Activated CD4-positive, alpha-beta T cell treated with anti-CD3 and anti-CD28 coated beads, Interleukin-2, amount 10 ng/mL, durations not matched to agents 24 days and 14 days (primary cell): ENCODE measurements at places on chromosomes 1 and 21. TPM values are rescaled to one million over a fixed set of nuclear protein-coding genes. Genes with fewer than 3 reads are reported as not detected.

Gene GABPB2
- total RNA-seq = 19.4 and 20.3 TPM in 2 replicates

Gene RGS5
- total RNA-seq = 0.95 and 2.8 TPM in 2 replicates

Gene NCAM2
- 0.14 TPM in 1 of 2 replicates, not detected in the other for total RNA-seq

Gene FLVCR1
- 17.9 and 21.8 TPM in 2 replicates for total RNA-seq

Gene TTC24
- 4.6 and 5.4 TPM in 2 replicates for total RNA-seq

Gene OR2T35
- not detected in 2 replicates for total RNA-seq

DNA sequence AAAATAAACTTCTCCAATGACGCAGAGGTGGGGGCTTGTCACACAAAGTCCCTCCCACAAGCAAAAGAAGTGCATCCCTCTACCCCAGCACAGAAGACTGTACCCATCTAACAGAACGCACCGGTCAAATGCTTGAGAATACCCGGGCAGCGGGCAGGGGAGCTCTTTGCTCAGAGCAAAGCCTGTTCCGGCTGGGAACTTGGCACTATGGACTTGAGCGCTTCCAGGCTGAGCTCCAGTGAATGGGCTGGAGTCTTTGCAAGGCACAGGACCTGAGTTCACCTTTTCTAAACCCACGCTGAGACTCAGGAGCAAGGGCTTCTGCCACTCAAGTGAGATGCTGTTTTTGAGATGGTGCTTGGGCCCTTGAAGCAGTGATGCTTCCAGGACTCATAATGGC is 20.3 kb downstream of the RHBG start:
- H3K4me1 ChIP-seq = peaks cover 4% of the 10 kb centered on the region
- peaks cover 41% of the 10 kb centered on the region for H3K27me3 ChIP-seq

DNA sequence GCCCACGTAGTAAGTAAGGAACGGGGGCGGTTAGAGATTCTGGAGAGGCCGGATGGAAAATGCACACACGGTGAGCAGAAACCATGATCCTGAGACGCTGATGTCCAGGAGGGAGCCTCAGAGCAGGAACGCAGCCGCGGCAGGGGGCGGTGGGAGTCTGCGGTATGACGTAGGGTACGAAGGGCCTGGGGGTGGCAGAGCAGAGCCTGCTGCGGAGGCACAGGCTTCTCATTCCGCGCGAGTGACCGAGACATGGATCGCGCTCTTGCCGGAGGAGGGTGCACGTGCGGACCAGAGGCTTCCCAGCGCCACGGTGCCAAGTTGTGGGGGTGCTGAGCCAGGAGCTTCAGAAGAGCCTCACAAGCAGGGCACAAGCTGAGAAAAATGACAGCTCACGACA is 176.2 kb downstream of the KIF26B start:
- no peaks in the 10 kb centered on the region for H3K4me1 ChIP-seq
- H3K36me3 ChIP-seq = no peaks in the 10 kb centered on the region
- no peak overlapping the region for H3K4me3 ChIP-seq

DNA sequence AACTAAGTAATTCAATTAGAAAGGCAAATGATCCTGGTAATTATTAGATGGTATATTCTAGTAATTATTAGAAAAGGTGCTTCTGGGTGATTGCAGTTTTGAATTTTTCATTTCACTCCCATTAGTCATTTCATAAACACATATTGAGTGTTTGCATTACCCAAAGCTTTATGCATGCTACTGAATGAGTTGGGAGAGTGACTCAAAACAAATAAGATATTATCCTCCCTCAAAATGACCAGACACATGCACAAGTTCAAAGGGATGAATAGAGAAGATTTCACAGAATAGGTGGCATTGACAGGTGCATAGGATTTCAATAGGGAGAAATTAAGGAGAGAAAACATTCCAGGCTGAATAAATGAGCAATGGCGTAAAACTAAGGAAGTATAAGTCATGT is 84.7 kb downstream of the PHTF1 start:
- no peaks in the 10 kb centered on the region for H3K36me3 ChIP-seq
- no peak overlapping the region for H3K4me3 ChIP-seq
- H3K4me1 ChIP-seq = peaks cover 5% of the 10 kb centered on the region
- no peak overlapping the region for H3K27ac ChIP-seq
- DNase-seq = no peak
- H3K27me3 ChIP-seq = no peaks in the 10 kb centered on the region

DNA sequence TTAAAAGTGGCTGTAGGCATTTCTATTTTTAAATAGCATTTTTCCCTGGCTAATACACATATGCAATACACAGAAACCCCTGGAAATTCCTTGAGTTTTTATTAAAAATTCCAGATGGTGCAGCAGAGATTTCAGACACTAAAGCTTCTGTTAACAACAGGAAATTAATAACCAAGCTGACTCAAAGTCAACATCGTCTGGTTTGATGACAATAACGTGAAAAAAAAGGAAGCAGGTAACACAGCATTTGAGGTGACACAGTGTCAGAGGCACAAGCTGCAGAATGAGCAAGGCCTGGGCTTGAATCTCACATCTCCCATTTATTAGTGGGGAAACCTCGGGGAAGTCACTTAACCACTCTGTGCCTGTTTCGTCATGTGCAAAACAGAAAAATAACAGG is 64.6 kb upstream of the GJB5 start:
- no peak overlapping the region for H3K4me3 ChIP-seq
- peaks cover 8% of the 10 kb centered on the region for H3K27me3 ChIP-seq
- DNase-seq = no peak
- no peak overlapping the region for H3K27ac ChIP-seq
- peaks cover 2% of the 10 kb centered on the region for H3K36me3 ChIP-seq

- H3K36me3 ChIP-seq = no peaks in the 10 kb centered on the region
- H3K4me3 ChIP-seq = no peak overlapping the region
- no peak overlapping the region for H3K27ac ChIP-seq
- peaks cover 40% of the 10 kb centered on the region for H3K27me3 ChIP-seq
- H3K4me1 ChIP-seq = peaks cover 2% of the 10 kb centered on the region
- no peak for DNase-seq
Observed at GRCh38 chr1:53449693-53450092, 9.5 kb upstream of the DMRTB1 start.

DNA sequence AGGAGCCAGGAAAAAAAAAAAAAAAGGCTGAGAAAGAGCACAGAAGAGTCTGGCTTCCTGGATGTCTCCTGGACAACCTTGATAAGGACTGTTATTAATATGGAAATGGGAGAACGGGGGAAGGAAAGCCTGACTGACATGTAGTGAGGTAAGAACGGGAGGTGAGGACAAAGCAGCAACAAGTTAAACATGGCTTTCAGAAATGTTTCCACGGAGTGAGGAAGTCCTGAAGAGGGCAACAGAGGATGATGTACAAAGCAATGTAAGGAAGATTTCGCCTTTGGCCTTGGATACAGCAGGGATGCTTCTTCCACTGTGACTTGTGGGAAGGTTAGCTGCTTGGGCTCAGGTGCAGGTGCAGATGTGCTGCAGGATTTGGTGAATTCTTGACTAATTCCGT is 11.9 kb upstream of the NIBAN1 start:
- no peak for DNase-seq
- peaks cover 42% of the 10 kb centered on the region for H3K27me3 ChIP-seq
- H3K27ac ChIP-seq = no peak overlapping the region
- no peak overlapping the region for H3K4me3 ChIP-seq
- H3K36me3 ChIP-seq = no peaks in the 10 kb centered on the region
- H3K4me1 ChIP-seq = peaks cover 7% of the 10 kb centered on the region

DNA sequence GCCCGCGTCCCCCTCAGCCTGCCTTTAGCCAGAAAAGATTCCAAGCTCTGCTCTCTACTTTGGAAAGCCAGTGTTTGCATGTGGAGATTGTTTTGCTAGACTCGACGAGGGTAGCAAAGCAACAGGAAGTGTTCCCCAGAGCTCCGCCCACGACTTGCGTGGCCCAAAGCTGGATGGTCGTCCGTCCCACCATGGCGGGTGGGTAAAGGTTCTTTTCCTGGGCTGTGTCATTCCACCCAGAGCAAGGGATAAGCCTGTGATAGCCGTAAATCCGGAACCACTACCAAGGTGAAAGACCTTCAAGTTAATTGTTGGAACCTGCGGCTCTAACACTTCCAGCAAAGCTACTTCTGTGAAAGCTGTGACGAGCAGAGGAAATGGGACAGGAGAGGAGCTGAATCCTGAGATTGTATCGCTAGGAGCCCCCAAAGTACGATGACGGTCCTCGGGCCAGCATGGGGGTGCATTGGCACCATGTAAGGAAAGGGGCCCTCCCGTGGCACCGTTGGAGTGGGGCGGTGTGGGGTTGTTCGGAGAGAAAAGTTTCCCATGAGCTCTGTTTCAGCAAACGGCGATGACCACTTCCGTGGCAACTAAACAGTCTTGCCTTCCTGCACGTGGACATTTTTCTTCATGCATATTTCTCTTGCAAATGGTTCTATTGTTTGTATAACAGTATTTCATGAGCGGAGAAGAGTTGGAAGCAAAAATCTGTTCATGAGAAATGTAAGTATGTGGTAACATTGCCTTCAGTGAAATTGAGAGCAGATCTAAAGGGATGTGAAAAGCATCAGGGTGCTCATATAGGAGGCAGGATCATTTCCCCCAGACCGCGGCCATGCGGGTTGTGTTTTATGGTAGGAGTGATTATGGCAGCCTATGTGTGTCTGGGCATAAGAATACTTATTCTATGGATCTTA is 8.4 kb downstream of the MX2 start:
- H3K27ac ChIP-seq = peak overlapping the region; percentile 84
- peaks cover 43% of the 10 kb centered on the region for H3K36me3 ChIP-seq
- H3K4me3 ChIP-seq = peak overlapping the region; percentile 83
- DNase-seq = peak; percentile 85
- peaks cover 70% of the 10 kb centered on the region for H3K4me1 ChIP-seq

- H3K4me1 ChIP-seq = peaks cover 23% of the 10 kb centered on the region
- peaks cover 2% of the 10 kb centered on the region for H3K36me3 ChIP-seq
- peak overlapping the region; percentile 70 for H3K4me3 ChIP-seq
- DNase-seq = peak; percentile 90
- H3K27ac ChIP-seq = peak overlapping the region; percentile 43
- H3K27me3 ChIP-seq = peaks cover 33% of the 10 kb centered on the region
Observed at GRCh38 chr1:65002508-65003315, 36.4 kb upstream of the JAK1 start.

DNA sequence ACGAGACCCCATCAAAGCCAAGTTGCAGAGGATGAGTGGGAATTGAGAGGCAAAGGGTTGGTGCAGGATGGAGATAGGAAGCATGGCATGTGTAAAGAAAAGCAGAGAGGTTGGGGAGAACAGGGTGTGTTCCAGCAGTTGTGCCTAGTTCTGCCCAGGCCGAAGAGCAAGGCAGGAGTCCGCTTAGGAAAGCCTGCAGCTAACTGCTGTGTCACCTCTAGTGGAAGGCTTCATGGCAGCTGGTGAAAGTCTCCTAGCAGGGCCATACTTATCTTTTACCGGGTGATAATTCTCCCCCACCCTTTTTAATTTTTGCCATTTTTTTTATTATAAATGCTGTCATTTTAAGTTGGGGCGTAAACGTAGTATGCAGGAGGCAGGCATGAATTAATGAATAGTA is 93.6 kb downstream of the NFIA start:
- H3K27ac ChIP-seq = no peak overlapping the region
- no peak overlapping the region for H3K4me3 ChIP-seq
- DNase-seq = no peak
- H3K36me3 ChIP-seq = no peaks in the 10 kb centered on the region
- no peaks in the 10 kb centered on the region for H3K4me1 ChIP-seq

DNA sequence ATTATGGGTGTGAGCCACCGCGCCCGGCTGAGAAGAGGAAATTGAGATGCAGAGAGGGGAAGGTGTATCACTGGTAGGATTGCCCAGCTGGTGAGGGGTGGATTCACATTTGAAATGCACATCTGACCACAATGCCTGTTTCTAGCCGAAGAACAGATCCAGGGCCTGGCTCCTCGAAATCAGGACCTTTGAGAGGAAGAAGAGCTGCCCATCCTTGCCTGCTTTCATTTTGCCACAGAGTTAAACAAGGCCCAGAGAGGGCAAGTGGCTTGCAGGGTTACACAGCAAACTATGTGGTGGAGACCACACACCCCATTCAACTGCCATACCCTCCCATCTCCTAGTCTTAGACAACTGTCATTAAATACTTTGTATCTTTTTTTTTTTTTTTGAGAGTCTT is 32.9 kb upstream of the TMEM61 start:
- H3K4me1 ChIP-seq = peaks cover 21% of the 10 kb centered on the region
- peaks cover 5% of the 10 kb centered on the region for H3K27me3 ChIP-seq
- no peak overlapping the region for H3K27ac ChIP-seq
- no peaks in the 10 kb centered on the region for H3K36me3 ChIP-seq
- DNase-seq = peak; percentile 48
- no peak overlapping the region for H3K4me3 ChIP-seq

GRCh38 chr1:87204441-87204840 is 124.2 kb upstream of the LMO4 start:
- DNase-seq = no peak
- peaks cover 40% of the 10 kb centered on the region for H3K27me3 ChIP-seq
- no peak overlapping the region for H3K4me3 ChIP-seq
- no peak overlapping the region for H3K27ac ChIP-seq

- DNase-seq = peak; percentile 83
- H3K4me1 ChIP-seq = peaks cover 31% of the 10 kb centered on the region
- peak overlapping the region; percentile 79 for H3K27ac ChIP-seq
- peak overlapping the region; percentile 65 for H3K4me3 ChIP-seq
- H3K36me3 ChIP-seq = peaks cover 14% of the 10 kb centered on the region
Observed at GRCh38 chr1:24384251-24385090, 29.1 kb downstream of the STPG1 start.

- peaks cover 2% of the 10 kb centered on the region for H3K36me3 ChIP-seq
- peak; percentile 84 for DNase-seq
- peak overlapping the region; percentile 72 for H3K4me3 ChIP-seq
- peak overlapping the region; percentile 64 for H3K27ac ChIP-seq
- H3K4me1 ChIP-seq = peaks cover 21% of the 10 kb centered on the region
Observed at GRCh38 chr1:236516929-236517704, 6.7 kb upstream of the LGALS8 start.

DNA sequence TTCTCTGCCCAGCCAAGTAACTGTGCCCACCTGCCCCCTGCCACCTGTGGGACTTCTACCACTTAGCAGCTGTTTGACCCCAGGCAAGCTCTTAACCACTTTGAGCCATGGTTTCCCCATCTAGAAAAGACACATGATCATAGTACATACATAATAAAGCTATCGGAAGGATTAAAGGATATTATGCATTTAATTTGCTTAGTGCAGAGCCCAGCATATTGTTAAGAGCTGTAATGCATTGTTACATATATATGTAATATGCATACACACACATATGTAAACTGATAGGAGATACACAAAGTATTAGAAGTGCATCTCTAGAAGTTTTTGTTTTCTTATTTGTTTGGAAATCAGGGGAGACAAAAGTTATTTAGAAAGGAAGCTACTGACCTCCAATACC is 83.5 kb upstream of the ZBTB40 start:
- no peaks in the 10 kb centered on the region for H3K36me3 ChIP-seq
- H3K4me1 ChIP-seq = no peaks in the 10 kb centered on the region
- no peak for DNase-seq
- no peak overlapping the region for H3K27ac ChIP-seq
- no peak overlapping the region for H3K4me3 ChIP-seq
